ENCODE measurements at places on chromosomes 5 and 9.

DNA sequence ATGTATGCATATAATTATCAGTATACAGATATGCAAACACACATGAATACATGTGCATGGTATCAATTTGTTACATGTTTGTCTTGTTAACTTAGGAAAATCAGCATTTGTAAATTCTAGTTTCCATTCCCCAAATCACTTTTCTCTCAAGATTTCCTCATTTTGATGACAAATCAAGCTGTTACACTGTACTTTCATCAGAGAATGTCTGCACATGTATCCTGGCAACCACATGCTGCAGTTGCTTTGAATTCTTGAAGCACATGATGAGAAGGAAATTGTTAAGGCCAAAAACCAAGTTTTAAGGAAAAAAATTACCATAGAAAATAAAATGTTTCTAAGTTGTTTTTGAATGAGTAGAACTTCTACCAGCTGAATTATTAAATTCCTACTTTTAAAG is 1834.5 kb downstream of the EFNA5 start:
- no peak for DNase-seq

DNA sequence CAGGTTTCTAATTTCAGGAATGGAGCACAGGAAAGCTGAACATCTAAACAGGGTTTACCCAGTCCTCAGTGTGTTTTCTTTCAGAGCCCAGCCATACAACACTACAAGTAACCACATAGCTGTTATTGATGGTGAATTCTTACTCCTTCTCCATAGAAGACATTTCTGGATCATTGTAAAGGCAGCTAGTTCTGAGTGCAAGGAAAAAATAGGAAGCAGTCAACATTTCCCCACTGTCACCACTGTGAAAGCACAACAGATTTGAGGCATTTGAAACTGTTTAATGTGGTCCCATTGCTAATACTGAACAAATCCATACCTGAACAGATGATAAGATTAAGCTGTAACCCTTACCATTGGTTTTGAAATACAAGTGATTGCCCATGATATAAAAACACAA is 145.0 kb upstream of the PCA3 start:
- no peak for DNase-seq

GRCh38 chr5:52605317-52606313 is 182.1 kb upstream of the ITGA1 start:
- DNase-seq: no peak

GRCh38 chr5:72624641-72625236 is 117.5 kb upstream of the ZNF366 start:
- DNase-seq: no peak

DNA sequence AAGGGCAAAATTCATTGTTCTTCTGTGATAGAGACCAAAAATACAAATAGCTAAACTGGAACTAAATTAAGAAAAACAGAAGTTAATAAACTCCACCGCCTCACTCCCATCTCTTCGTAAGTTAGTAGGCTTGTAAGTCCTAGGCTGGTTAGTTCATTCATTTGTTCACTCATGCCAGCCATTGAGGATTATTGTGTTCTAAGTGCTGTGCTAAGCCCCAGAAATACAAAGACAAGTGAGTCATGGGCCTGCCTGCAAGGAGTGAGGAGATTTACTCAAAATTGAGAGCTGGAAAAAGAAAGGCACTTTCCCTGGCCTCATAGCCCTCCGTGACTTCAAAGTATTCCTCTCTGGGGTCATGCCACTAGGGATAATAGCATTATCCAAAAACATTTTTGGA is 8.5 kb downstream of the DOCK8 start:
- no peak for DNase-seq

DNA sequence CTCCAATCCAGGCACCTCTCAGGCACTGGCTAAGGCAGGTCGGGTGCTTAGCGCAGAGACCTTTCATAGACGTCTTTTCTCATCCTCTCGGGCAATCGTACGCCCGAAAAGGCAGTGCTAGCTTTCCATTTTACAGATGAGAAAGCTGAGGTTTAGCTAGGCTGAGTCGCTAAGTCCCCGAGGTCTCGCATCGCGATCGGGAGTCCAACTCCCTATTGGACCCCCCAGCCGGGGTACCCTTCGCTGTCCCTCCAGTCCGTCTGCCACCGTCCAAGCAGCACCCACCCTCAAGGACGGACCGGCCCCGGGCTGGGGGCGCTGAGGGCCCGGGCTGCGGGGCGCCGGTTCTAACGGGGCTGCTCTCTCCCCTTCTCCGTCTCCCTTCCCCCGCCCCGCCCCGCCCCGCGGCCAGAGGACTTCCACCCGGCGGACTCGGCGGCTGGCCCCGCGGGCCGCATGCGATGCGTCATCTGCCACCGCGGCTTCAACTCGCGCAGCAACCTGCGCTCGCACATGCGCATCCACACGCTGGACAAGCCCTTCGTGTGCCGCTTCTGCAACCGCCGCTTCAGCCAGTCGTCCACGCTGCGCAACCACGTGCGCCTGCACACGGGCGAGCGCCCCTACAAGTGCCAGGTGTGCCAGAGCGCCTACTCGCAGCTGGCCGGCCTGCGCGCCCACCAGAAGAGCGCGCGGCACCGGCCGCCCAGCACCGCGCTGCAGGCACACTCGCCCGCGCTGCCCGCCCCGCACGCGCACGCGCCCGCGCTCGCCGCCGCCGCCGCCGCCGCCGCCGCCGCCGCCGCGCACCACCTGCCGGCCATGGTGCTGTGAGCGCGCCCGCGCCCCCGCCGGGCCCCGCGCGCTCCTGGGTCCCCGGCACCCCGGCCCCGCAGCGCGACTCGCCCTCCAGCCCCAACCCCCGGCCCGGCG is 12.5 kb upstream of the EXOSC2 start:
- peak; percentile 56 for DNase-seq

DNA sequence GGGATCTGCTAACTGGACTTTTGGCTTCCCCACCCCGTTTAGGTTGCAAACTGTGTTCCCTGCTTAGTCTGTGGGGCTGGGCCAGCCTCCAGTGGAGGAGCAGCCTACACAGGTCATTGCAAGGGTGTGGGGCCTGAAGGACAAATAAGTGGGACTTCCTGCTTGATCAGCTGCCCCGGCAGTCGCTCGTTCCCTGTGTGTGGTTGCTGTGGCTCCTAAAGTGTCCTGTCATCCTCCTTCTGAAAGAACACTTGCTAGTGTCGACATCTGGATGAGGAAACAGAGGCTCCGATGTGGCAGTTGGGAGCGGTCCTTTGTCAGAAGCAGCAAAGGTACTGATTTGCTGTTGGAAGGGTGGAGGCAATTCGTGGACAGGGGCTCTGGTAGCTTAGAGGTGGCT is 88.9 kb upstream of the TBCA start:
- DNase-seq: no peak

GRCh38 chr9:12670006-12670405 is 23.2 kb upstream of the TYRP1 start:
- no peak for DNase-seq

DNA sequence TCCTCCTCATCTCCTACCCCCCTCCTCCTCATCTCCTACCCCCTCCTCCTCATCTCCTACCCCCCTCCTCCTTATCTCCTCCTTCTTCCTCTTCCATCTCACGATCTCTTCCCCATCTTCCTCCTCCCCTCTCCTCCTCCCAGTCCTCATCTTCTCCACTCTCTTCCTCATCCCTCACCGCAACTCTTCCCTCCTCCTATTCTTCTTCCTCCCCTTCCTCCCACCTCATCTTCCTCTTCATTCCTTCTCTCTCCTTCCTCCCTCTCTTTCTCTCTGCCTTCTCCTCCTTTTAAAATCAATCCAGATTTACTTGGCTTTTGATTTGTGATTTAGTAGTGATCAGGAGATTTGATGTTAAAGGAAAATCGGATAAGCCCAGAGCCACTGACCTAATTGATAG is 15.0 kb upstream of the BOD1 start:
- DNase-seq: no peak

DNA sequence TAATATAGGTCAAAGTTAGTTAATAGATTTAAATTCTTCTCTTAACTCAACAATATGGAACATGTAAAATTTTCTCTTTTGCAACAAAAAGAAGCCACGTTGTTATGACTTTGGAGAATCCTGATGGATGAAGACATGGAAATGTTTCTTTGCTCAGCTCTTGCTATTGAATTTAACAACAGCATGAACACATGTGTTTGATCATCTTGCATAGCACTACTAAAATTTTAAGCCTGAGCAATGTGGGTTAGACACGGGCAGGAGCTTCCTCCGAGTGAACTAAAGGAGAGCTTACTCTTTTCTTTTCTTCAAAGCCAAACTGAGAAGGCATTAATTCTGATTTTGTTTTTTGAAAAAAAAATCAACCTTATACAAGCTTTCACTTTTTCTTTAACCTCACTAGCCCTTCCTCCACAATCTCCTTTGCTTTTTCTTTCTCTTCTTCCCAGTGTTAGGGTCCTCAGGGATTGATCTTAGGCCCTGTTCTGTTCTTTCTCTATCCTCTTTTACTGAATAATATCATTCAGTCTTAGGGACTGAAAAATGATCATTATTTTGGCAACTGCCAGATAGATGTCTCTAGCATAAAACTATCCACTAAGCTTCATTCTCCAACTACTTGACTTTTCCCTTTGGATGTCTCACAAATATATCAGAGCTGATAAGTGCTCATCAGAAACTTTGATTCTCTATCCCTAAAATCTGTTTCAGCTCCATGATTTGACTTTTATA is 36.9 kb downstream of the ADAMTS19 start:
- DNase-seq: no peak

DNA sequence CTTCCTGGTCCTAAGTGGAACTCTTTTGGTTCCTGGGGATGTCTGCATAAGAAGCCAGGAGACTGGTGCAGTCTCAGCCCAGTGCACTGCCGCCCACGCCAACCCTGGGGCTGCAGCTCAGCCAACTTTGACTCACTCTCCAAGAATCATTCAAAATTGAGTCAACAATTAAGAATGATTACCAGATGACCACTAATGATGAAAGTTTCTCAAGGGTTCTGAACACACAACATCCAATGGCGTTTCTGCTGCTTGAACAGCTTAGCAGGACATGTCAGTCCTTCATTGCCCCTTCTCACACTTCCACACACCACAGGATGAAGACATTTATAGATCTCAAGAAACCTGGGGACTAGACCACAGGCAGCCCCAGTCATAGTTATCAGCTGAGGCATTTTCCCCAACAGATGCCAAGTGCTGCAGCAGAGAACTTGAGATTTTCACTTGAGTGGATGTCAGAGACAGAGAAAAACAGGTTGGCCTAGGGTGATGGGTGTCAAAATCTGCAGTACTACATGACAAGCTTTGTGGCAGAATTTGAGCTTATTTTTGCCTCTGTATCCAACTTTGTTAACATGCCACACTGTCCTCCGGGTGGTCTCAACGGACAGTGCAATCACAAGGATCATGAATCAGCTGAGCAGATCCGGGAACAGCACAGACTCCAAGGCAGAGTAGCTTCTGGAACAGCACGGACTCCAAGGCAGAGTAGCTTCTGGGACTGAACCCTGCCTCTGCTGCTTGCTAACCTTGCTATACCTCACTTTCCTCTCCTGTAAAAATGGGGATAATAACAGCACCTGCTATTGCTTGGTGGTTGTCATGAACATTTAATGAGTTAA is 356.1 kb downstream of the SPOCK1 start:
- no peak for DNase-seq

GRCh38 chr5:11104651-11105112 is 343.6 kb upstream of the DAP start:
- no peak for DNase-seq
